ENCODE measurements at places on chromosomes 4 and X.

GRCh38 chrX:43808231-43808630 lies 74.0 kb downstream of the MAOB start:
- DNase-seq, result no peak

DNA sequence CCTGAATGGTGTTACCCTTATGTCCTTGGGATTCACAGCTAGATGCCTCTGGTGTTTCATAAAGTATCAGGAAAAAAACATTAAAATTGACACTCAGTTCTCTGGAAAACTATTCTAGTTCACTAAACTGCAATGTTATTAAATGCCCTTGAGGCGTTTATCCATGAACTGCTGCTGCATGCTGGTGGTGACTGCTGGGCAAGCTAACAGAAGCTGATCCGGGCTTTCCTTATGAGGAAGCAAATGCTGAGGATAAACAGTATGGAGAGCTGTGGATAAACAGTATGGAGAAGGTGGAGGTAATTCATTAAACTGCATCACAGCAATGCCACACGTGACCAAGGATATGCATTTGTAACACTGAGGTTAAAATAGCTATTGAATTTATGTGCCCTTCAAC lies 227.0 kb downstream of the NR3C2 start:
- DNase-seq, result no peak

GRCh38 chrX:1246816-1247215 lies 21.8 kb upstream of the CSF2RA start:
- no peak for DNase-seq

DNA sequence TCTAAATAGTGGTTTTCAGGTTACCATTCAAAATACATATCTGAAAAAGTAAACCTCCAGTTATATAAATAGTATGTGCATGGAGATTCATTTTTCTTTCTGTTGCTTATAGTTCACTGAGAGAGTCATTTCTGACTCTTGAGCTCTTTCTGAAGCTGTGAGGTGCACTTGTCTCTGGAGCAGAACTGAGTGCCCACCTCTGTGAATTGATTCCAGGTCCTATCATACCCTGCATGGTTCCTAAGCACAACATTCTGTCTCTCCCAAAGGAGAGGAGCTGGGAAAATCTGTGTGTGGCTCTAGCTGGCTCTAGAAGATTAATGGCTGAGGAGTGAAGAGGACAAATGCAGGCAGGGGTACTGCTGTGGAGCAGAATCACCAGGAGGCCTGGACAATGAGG lies 161.6 kb upstream of the HCCS start:
- DNase-seq, result no peak

- DNase-seq, result no peak
Observed at GRCh38 chrX:16469870-16470269, 180.1 kb upstream of the S100G start.

DNA sequence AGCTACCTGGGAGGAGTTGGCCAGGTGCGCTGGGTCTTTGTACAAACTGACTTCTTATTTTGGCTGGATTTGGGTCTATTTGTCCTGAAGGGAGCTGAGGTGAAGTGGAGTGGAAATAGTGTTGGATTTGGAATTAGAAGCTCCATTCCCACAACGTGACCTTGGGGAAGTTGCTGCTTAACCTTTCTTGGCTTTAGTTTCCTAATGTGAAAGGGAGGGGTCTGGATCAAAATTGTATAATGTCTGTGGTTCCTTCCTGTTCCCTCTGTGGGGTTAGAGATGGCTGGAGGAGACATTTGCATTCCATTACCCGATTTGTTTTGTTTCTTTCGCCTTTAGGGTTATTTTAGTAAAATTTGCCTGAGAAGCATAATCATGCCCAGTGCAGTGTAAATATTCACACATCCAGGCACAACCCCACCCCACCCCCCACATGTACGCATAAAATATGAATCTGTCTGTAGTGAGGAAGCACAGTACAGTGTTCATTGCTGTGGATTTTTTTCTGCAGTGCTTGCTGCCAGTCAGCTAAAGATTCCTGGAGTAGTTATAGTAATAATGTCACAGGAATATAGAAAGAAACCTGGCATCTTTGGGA lies 21.5 kb downstream of the JADE1 start:
- no peak for DNase-seq

DNA sequence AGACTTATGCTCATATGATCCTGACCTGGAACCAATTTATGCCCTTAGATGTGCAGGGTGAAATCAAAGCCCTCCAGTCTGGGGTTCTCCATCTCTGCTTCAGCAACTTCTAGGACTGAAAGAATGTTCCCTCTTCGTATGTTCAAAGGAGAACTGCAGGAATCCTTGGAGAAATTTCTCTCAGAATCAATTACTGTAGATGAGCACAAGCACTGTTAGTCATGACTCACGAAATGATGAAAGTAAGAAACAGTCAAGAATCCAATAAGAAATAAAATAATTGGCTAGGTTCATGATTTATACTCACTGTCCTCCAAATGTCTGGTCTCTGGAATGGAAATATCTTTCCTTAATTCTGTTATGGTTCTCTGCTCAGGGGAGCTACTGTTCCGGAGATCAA lies 348.2 kb downstream of the PDGFC start:
- no peak for DNase-seq

DNA sequence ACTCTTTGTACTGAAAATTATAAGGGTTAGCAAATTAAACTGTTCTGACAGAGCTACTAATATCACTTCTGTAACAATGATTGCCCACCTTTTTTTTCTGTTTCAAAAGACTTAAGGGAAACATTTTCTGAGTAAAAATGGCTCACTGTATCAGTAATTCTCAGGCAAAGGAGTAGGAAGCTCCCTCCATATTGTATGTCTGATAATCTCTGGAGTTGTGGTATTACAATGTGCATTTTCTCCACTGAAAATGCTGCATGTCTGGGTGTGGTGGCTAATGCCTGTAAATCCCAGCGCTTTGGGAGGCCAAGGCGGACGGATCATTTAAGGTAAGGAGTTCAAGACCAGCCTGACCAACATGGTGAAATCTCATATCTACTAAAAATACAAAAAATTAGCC lies 4.4 kb upstream of the STAP1 start:
- DNase-seq, result no peak

DNA sequence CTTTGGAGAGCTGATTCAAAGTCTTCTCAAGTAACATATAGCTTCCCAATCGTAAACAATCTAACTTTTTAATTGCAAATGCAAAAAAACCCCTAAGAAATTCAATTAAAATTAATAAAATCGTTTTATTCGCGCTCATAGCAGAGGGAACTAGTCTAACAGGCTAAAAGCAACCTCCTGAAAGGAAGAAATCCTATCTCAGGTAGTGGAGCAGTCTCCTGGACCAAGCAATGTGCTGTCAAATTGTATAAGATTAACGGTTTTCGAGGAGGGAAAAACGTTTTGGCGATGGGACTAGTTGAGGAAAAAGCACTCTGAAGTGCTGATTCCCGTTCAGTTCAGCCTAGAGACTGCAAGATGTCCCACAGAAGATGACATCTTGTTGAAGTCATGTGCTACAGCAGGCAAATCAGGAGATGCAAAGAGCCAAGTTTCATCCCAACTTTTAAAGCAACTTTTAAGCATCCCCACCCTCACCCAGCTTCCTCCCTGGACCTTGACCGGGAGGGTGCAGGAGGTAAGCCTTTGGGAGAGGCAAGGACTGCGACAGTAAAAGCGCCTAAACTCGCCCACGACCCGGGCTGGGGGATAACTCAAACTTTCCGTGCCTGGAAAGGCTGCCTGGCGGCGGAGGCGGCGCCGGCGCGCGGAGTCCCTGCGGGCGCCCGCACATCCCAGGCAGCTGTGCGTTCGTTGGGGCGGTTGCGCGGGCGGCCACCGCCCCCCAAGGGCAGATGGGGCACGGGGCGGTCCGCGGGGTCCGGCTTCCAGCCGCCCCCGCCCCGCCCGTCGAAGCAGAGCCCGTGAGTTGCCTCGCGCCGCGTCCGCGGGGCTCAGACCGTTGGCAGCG lies 784 bp downstream of the MAP7D3 start:
- DNase-seq, result no peak

DNA sequence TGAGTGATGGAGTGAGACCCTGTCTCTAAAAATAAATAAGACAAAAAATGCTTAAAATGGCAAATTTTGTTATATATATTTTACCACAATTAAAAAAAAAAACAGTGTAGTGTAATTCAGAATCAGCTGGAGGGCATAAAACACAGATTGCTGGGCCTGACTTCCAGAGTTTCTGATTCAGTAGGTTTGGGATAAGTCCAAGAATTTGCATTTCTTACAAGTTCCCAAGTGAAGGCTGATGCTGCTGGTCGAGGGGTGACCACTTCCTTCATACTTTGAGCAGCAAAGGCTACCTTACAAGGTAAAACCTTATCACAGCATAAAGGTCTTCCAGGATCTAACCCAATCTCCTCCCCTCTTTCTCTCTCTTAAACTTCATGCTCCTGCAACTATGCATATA lies 40.7 kb downstream of the KLHL8 start:
- DNase-seq, result no peak

- no peak for DNase-seq
Observed at GRCh38 chrX:124203311-124203710, 129.1 kb upstream of the TEX13D start.

- no peak for DNase-seq
Observed at GRCh38 chrX:27863809-27864208, 56.0 kb downstream of the MAGEB10 start.

- no peak for DNase-seq
Observed at GRCh38 chr4:39025552-39026085, 6.6 kb downstream of the TMEM156 start.

DNA sequence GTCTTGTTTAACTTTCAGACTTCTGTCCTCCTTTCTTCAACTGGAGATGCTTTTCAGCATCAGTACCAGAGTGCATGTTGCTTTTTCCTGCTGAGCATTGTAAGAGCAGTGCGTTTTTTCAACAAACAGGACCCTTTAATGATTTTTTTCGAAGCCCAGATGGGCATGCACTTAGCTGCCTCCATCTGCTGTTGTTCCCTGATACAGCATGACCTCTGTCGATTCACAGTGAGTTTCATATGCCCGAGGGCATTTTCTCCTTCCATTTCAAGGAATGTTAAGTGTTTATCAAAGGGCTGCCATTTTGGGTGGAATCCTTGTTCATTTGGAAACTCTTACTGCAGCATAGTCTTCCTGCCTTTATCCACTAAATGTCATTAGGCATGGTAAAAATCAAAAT lies 428.6 kb downstream of the DTHD1 start:
- no peak for DNase-seq

GRCh38 chr4:184812199-184812542 lies 13.6 kb downstream of the ACSL1 start:
- DNase-seq, result no peak

- no peak for DNase-seq
Observed at GRCh38 chrX:31038575-31039326, 33.1 kb downstream of the FTHL17 start.

GRCh38 chr4:44256414-44256813 lies 192.2 kb downstream of the KCTD8 start:
- DNase-seq, result no peak

DNA sequence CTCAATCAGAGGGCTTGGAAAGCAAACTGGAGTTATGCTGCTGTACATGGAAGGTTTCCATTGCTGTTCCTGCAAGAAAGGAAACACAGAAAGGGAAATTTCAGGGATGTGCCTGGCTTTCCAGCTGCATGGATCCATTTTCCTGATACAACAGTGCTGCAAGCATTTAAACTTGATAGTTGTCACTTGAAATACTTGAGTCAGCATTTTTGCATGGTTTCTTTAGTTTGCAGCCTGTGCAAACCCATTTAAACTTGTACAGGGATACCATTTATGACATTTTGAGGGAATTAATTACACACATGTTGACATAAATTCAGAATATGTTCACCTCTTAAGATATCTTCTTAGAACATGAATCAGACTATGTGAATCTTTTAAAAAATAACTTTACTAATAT lies 131.1 kb upstream of the RASGEF1B start:
- DNase-seq, result no peak

DNA sequence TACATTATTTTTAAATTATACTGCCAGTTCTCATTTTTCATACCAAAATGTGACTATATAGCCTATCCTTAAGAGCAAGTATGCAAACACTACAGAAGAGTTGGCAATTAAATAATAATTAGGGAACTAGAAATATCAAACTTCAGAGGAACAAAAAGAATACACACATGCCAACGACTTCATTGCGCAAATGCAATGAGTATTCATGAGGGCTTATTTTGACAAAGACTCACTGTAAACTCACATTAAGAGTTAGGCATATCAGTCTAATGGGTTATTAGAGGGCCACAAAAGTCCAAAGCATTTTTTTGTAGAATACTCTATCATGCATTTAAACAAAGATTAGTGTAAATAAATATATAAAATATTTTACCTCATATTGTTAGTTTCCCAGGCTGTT lies 31.6 kb downstream of the SLC10A7 start:
- DNase-seq, result no peak

GRCh38 chr4:112153211-112153791 lies 8.0 kb downstream of the FAM241A start:
- DNase-seq, result no peak

DNA sequence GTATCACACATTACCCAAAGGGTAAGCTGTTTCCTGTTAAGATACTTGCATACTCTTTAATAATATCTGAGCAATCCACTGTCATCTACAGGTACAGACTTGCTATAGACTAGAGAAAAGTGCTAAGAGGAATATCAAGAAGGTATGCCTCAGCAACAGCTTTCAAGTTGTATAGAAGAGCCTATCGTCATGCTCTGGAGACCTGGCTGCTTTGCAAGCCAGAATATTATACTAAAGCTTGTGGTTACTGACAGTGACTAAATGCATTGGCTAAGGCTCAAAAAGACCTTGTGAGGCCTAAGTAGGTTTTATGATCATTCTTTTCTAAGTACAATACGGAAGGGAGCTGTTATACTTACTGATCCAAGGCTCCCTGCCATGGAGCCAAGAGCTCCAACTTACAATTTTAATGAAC lies 11.3 kb downstream of the LAMP2 start:
- no peak for DNase-seq

DNA sequence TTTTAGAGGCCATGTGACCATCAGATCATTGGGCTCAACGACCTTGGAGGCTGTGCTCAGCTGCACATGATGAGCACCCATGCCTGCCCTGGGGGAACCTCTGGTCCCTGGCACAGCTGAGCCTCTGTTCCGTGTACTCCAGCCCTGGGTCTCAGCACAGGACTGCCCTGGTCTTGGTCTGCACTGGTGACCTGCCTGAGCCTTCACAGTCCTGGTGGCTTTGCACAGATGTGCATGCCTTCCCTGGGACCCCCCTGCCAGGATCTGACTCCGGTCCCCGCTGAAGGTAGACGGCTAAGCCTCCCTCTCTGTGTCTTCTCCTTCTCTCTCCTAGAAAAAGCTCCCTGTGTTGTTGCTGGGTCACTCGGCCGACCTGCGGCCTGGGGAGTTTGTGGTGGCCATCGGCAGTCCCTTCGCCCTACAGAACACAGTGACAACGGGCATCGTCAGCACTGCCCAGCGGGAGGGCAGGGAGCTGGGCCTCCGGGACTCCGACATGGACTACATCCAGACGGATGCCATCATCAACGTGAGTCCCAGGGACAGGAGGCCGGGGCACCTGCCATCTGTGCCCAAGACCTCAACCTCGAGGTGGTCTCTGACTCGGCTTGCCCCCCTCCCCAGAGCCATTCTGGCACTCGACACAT lies 21.6 kb downstream of the HTRA3 start:
- DNase-seq, result no peak

GRCh38 chrX:42694260-42694815 lies 83.6 kb downstream of the PPP1R2C start:
- no peak for DNase-seq

Data from D721Med (cell line).